ENCODE measurements at places on chromosomes 2 and 18.

DNA sequence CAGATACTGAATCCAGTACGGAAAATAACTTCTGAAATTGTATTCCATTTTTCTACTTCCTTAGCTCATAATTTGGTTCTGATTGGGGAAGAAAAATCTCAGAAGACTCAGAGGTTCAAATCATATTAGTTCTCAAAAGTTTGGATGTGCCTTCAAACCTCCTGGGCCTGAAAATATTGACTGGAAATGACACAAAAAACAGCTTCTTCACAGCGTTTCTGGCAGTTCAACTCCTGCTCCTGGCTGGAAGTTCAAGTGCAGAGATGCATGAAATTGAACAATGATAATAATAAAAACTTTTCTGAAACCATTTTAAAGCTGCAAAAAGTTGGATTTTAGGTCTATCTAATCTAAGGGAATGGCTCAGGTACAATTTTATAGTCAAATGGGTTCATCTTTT, 1459.9 kb upstream of the CELF4 start:
- DNase-seq = no peak

DNA sequence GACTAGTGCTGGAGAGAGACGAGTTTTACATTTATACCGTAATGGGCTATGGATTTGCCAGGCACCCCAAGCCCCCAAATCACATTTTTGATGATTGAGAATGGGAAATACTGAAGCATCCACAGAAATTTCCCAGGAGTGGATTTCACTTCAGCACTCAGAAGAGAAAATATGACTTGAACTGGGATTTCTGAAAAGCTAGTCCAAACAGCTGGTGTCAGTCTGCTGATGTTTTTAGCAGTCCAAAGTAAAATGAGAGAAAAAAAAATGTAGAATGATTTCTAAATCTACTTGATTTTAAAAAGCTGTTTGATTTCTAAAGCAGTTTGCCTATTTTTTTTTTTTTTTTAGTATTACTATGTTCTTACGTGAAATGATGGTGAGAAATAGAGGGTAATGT, 105.0 kb downstream of the PLEKHM3 start:
- DNase-seq = no peak

DNA sequence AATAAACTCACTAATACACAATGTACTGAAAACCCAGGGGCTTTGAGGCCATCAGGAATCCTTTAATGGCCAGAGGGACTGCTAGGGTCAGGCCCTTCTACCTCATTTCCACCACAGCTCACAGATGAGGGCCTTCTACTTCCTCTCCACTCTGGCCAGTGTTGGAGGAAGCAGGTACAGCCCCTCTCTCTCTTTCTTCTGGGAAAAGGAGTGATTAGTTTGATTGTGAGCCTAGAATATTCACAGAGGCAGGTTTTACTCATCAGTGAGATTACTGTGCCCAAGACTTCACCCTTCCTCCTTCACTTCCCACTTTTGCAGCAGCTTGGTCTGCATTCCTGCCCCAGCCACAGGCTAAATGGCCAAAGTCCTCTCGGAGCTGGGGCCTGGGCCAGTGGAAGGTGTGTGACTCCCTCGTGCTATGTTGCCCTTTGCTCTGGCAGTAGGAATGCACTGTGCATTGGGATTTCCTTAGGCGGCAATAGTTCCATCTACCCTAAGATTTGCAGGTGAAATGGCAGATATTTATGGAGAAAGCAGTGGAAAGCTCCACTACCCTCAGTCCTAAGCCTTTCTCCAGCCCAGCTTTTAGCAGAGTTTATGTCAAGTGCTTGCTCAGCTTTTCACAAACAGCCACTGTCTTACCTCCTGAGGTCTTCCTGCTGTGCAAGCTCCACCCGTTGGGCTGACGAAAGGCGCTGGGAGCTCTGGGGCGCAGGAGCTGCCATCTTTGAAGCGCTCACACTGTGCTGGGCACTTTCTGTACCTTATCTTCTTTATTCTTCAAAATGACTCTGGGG, 36.2 kb upstream of the YES1 start:
- DNase-seq = no peak

DNA sequence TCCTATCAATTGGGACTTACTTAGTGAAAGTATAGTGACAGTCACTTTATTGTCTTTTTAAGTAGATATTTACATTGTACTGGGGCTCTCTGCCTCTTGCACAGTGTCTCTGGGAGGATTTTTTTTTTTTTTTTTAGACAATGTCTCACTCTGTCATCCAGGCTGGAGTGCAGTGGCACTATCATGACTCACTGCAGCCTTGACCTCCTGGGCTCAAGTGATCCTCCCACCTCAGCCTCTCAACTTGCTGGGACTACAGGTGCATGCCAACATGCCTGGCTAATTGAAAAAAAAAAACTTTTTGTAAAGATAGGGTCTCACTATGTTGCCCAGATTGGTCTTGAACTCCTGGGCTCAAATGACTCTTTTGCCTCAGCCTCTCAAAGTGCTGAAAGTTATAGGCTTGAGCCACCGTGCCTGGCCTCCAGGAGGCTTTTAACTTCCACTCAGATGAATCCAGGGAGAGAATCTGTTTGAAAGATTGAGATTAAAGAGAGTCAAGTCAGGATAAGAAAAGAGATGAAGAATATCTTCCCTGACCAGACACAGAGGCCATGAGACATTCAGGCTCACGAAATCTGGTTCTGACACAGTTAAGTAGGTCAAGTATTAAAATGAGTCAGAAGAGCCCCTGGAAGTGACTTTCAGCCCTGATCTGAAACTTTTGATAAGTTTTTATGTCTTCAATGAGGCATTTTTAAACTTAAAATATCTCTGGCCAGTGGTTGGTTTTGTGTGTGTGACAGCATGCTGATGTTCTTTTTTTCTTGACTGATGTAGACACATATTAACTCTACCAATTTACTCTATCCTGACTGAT, 18.3 kb downstream of the ARHGEF33 start:
- no peak for DNase-seq

- no peak for DNase-seq
These were observed 87.3 kb upstream of the LCLAT1 start for GRCh38 chr2:30359644-30360167.

- DNase-seq = no peak
These were observed 38.0 kb downstream of the KYNU start for GRCh38 chr2:142915502-142915901.

GRCh38 chr2:42547446-42548295, 20.8 kb upstream of the MTA3 start:
- no peak for DNase-seq

DNA sequence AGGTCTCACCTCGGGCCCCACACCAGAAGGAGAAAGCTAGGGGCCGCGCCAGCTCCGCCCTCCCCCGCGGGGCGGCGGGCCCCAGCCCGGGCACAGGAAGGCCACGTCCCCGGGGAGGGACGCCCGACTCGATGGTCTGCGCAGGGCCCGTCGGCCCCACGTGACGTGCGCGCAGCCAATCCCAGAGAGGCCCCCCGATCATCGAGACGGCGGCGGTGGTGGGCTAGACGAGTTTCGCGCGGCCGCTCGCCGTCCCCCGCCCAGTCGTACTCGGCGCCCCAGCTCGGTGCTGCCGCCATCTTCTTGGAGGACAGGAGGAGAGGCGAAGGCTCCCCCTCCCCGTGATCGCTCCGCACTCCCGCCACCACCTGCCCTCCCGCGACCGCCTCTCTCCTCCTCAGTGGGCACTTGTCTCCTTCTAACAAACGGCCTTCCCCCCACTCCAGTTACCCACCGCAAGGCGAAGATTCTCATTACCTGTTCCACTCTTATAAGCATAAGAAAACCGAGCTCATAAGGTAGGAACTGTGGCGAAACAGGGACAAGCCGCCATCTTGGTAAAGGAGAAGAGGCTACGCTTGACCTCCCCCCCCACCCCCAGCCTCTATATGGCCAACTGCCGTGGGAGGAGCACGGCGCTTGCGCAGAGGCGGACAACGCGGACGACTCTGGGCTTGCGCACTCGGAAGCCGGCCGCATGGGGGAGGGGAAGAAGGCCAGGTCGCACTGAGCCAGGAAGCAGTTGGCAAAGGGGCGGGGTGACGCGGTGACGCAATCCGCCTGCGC, at the start of gene HDLBP:
HDLBP (minus strand) TSS at position 580 of the 786 bp plus-strand sequence. CDS start 48,803 bp downstream, outside the sequence.
- DNase-seq = peak; percentile 96

GRCh38 chr2:128446049-128446873, 127.6 kb upstream of the HS6ST1 start:
- DNase-seq = no peak

DNA sequence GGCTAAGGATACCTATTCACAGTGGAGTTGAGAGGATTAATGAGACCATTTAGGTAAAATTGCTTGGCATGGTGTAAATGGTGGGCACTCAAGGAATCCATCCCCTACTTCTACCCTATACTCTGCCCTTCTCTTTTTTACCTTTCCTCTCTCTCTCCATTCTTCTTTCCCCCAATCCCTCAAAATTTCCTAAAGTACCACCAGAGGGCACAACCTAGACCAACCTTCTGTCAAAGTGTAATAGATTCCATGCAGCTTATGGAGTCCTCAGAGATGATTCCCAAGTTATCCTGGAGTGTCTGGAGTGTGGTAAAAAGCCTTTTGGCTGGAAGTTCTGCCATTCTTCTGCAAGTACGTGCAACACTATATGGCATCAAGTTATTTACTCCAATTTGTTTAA, 33.0 kb upstream of the CCDC195 start:
- DNase-seq = no peak

- no peak for DNase-seq
These were observed 62.8 kb upstream of the DTNA start for GRCh38 chr18:34647251-34647650.

DNA sequence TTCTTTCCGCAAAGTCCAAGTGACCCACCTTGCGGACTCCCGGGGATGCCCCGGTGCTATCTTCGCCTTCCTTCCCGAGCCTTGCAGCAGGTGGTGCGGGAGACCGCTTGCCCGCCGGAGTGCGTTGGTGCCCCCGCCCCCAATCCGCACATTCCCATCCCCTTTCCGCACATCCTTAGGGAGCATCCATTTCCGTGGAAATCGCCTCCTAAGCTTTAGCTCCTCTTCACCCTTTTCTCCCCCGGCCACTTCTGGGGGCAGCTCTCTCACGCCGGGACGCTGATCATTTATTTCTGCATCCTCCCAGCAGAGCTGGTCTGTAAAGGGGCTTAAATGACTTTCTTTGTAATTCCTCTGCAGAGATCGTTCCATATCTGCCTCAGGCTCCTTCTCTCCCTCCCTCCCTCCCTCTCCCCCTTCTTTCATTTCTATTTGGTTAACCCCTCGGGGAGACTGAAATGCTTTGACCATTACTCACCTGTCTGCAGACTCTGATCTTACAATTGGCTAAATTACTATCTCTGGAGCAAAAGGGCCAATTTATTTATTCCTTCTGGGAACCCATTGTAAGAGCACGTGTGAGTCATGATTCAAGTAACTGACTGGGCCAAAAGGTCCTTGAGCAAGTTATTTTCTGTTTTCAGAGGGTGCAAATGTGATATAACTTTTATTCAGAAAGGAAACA, 1.3 kb upstream of the LYPD1 start:
- no peak for DNase-seq

DNA sequence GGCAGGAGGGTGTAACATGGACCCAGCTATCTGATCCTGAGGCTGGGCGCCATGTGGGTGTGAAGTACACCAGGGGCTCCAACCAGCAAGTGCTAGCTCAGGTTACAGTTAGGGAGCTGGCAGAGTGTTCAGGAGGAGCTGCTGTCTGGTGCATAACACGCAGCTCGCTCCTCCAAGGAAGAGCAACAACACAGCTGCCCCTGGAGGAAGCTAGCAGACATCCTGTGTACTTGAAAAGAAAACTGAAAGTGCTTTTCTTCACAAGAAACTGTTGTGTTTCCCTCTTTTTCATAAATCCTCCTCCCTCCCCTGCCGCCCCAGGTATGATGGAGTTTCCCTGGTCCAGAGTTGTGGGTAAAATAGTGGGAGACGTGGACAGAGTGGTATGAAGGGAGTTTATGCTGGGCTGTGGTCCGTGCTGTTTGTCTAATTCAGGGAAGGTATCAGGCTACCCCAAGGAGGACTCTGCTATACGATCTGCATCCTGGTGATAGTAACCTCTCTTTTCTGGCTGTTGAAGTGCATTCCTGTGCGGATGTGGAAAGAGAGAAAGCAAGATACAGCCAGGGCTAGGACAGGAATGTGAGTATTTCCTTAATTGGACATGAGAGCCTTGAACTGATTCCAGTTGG, 6.1 kb upstream of the LBH start:
- DNase-seq = no peak

DNA sequence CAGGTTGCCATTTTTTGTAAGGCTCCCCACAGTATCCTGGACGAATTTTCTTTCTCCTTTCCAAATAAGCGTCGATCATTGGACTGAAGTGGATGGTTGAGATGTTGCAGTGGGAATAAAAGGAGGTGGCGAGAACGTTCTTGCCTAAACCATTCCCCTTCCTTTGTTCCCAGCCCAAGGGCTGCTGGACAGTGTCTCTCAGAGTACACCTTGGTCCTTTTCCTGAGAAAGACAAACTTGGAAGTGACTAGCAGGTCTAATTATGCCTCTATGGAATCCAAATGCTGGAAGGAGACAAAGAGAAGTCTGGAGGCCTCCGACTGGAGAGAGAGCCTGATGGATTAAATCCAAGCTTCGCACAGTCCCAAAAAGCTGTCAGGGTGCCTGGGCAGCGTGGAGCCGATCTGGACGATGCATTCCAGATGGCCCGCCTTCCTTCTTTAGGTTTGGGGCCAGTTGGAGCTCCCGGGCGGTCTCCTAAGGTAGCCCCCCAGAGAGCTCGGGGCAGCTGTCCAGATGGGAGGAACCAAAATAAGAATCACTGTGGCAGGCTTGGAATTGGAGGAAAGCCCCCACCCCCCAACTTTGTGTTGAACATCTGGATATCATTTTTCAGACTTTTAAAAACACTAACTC, 186.8 kb downstream of the TMEM247 start:
- DNase-seq = no peak

GRCh38 chr2:42567806-42568400, 529 bp upstream of the MTA3 start:
- no peak for DNase-seq

DNA sequence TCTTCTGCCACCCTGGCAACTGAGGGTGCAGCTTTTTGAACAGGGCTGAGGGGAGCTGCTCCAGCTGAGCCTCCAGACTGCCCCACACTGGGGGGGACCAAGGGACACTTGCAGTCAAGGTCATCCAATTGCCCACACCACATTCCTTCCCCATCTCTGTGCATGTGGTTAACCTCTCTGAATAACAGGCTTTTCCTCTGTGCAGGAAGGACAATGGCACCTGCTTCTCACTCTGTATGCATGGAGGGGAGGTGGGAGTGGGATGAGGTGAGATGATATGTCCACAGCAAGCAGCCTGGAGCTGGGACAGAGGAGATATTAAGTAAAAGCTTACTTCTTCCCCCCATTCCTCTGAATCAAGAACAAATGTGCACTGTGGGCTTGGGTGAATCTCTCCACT, 39.1 kb upstream of the TEX51 start:
- no peak for DNase-seq

- no peak for DNase-seq
These were observed 225.3 kb downstream of the CNTNAP5 start for GRCh38 chr2:124250433-124250832.

GRCh38 chr2:2271469-2271941, 59.6 kb downstream of the MYT1L start:
- DNase-seq = peak; percentile 31
